ENCODE measurements at places on chromosomes 6 and 20.

DNA sequence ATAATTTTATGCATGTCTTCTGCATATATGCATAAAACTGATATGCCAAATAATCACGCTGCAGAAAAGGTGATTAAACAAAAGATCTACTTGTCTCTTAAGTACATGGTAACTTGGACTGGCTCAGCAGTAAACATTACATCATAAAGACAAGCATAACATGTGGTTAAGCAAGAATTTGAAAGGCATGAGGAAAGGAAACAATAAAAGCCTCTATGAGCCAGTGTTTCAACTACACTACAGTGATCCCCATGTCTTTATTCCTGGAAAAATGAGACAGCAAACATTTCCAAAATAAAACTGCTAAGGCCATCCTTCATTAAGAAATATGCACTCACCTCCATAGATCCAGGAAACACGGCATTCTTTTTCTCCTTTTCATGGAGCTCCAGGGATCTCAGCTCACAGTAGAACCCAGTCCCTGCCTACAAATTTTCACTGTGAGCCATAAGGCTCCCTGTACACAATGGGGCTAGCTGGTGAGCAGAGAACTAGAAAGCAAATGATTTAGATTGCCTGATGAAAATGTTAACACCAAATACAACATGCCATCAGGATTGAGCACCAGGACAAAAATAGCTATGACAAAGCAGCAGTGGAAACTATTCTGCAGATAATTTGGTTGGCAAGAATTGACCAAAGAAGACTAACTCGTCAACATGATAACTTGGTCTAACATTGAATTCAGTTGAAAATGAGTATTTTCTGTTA lies 156.1 kb downstream of the COL21A1 start:
- DNase-seq: no peak

GRCh38 chr6:131792091-131792496 lies 15.7 kb upstream of the ENPP1 start:
- no peak for DNase-seq

DNA sequence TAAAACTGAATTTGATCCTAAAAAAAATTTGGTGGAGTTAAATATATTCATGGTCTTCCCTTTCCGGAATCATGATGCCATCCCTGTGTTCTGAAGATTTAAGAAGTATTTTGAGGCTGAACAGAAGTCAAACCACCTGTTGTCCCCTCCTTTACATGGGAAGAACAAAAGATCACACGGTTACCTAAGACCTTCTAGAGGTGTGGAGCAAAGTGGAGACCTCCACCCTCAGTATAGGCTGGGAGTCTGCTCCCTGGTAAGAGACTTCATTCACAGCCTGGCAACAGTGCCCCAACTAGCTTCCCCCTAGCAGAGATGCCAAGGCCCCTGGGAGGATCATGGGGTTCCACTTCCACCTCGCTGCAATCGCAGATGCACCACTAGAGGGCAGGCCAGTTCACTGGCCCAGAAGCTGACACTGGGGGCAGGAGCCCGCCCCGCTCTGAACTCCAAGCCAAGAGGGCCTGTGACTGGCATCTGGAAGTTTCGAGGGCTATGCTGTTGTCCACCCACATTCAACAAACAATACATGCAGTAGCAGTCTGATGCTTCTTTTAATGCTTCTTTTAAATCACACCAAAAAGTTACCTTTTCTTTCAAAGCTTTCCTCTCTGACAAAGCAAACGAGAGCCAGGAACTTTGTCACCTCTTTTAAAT lies 19.5 kb upstream of the UBE2J1 start:
- peak; percentile 64 for DNase-seq

DNA sequence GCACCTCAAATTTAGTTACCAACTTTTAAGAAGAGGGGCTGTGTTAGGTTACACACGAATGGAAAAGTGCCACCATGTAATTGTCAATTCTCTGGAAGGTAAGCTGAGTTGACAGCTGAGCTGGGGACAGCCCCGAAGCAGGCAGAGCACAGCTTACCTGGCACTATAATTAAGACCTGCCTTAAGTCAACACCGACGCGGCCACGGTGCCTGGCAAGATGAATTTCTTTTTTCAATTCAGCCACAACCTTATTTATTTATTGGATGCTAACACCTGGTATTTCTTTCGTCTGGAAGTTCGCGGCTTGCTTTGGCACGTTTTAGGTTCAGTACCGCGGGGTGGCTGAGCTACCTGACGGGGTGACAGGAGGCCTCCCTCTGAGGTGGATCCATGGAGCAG lies 40.6 kb upstream of the NFATC2 start:
- no peak for DNase-seq

GRCh38 chr6:43128926-43129325 lies 42.1 kb upstream of the SRF start:
- no peak for DNase-seq

DNA sequence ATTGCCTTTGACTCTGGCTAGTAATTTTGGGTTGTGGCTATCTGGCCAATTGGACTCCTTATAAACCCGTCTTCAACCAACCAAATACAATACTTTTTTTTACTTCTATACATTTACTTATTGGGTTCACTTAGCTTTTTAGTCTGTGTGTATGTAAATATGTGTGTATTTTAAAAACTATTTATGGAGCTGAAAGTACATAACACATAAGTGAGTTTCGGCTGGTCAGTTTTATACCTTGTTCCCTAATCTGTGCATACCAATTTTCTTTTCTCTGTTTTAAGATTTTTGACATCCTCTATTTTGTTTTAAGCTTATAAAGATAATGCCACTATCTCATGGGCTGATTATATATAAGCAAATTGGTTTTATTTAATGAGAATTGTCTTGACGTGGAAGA lies 129.5 kb downstream of the LRRC1 start:
- DNase-seq: no peak

- DNase-seq: no peak
Measured at GRCh38 chr6:97689078-97689754, 406.2 kb upstream of the MMS22L start.

GRCh38 chr20:57742507-57743181 lies 32.8 kb upstream of the PMEPA1 start:
- no peak for DNase-seq

DNA sequence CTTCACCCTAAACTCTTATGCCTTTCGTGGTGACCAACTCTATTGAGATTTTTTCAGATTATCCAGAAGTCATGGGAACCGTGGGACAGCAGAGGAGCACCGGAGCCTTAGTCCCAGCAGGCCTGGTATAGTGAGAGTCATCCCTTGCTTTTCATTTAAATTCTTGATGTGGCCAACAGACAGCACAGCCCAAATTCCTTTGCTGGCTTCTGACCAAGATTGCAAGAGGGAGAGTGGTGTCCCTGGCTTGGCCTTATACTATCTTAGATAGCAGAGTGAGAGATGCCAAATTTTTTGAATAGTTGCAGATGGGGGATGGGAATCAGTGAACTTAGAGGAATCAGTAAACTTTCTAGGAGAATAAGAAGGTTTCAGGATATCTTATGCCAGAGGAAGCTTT lies 7.8 kb downstream of the STX11 start:
- DNase-seq: no peak

DNA sequence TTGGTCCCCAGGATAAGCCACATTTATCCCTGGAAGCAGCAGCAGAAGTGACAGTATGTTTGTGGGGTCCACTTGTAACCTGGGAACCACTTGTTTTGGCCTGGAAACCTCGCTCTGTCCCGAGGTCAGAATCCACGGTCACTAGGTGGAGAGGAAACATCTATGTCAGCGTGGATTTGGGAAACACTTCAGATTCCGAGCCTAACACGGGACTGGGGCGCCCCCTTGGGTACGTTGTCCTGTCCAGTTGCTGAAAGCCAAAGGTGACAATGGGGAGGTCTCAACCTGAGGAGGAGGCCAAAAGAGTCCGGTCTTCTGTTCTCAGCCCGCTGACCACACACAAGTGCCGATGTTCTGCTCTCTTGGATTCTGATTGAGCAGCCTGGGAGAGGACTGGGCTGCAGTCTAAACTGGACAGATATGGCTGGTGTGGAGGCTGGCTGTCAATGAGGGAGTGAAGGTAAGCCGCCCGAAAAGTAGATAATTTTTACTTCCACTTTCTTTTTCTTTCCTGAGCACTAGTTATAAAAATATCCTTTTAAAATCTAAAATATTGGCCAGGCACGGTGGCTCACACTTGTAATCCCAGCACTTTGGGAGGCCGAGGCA lies 4.9 kb upstream of the ZFP57 start:
- DNase-seq: no peak

DNA sequence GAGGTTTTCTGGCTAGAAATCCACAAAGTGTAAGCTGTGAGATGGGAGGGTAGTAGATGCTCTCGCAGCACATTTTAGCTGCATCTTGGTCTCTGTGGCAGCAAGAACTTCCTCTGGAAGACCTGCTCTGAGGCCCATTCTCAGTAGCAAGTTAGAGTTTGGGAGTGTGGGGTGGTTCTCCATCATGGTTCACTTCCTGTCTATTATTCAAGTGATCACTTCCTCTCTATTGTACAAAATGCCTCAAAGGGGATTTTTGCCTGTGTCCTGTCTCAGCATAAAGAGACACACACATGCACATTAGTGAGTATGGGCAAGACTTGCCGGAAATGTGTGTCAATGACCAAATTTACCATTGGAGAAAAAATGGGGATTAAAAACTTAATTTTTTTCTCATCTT lies 42.5 kb downstream of the LYRM2 start:
- no peak for DNase-seq

DNA sequence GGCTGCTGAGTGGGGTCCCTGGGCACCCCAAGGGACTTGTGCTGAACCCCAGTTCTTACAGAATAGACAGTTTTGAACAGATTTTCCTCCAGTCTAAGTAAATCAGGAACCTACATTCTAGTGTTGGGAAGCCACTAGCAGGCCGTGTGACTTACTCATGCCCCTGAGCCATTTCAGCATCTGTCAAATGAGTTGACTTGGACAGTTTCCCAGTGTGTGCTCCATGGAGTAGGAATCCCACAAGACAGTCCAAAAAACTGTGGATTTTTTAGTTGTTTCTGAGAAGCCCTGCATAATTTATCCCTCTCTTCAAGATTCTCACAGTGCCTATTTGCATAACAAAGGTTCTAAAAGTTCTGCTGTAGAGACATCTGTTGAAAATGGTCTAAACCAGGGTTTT lies 2.1 kb downstream of the GABRR2 start:
- DNase-seq: no peak

DNA sequence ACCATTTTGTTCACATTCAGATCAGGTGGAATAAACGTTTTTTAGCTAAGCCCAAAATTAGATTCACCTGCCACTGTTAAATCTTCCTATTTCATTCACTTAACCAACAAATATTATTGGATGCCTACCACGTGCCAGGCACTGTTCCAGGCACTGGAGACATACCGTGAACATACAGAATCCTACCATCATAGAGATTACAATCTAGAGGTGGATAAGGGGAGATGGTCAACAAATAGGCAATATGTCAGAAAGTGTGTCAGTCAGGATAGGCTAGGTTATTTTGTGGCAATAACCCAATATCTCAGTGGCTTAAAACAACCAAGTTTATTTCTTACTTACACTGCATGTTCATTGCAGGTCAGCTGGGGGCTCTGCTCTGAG lies 58.7 kb upstream of the REV3L start:
- no peak for DNase-seq

DNA sequence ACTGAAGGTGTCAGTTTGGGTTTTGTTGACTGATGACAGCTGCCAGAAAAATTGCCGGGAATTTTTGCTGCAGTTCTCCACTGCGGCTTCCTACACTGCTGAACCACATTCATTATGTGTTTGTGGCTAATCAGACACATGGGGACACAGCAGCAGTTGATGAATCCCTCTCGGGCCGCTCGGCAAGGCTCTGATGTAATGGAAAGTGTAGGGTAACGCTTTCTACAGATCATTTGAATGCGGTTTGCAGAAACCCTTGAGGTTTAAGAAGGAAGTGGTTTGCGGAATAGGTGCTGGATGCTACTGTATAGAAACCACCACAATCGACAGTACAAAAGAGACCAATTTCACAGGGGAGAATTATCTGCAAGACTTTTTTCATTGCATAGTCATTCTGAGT lies 138.7 kb upstream of the SASH1 start:
- DNase-seq: peak; percentile 64

DNA sequence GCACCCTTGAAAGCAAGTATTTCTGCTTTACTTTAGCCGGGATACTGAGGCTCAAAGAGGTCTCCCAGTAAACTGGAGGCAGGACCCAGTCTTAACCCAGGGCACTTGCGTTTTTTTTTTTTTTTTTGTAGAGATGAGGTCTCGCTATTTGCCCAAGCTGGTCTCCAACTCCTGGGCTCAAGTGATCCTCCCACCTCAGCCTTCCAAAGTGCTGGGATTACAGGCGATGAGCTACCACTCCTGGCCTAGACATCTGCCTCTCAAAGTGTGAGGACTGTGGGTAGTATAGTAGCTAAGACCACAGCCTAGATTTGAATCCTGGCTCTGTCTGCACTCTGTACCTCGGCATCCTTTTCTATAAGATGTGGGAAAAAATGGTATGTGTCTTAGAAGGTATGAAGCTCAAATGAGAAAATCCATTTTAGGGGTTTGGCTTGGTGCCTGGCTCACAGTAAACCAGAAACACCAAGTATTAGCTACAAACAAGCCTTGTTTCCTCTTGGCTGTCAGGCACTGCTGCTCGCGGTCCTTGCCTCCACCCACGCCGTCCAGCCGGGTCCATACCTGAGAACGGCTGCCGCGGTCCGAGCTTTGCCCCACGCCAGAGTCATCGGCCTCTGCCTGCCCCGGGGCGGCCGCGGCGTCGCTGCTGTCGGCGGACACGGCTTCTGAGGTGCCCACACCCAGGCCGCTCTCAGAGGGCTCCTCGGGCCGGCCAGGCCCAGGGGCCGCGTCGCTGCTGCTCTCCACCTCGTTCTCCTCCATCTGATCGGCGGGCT lies 1.2 kb downstream of the ZNF335 start:
- peak; percentile 74 for DNase-seq

GRCh38 chr20:47360297-47361056 lies 4.0 kb upstream of the ZMYND8 start:
- DNase-seq: no peak

DNA sequence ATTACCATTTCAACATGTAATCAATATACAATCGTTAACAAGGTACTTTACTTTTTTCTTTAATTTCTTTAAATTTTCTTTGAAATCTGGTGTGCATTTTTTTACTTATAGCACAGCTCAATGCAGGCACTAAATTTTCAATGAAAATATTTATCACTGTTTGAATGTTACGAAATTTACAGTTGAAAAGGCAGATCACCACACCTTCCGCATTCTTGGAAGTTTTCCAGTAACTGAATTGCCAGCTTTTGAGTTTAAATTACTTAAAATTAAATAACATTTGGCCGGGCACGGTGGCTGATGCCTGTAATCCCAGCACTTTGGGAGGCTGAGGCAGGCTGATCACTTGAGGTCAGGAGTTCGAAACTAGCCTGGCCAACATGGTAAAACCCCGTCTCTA lies 309.9 kb downstream of the BMP7 start:
- no peak for DNase-seq

DNA sequence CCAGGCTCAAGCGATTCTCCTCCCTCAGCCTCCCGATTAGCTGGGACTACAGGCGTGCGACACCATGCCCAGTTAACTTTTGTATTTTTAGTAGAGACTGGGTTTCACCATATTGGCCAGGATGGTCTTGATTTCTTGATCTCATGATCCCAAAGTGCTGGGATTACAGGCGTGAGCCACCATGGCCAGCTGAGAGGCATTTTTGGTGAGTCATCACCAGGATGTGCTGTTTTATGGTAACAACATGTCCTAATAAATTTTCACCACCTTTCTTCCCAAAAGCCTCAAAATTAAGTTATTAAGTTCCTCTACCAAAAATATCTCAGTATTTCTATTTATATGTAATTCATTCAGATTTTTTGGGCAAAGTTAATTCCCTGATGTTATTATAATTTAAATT lies 53.5 kb downstream of the COL21A1 start:
- DNase-seq: no peak

- peak; percentile 86 for DNase-seq
Measured at GRCh38 chr6:26216359-26216885, 129.2 kb downstream of the HFE start.

- DNase-seq: no peak
Measured at GRCh38 chr6:36142971-36143838, 12.9 kb downstream of the MAPK13 start.

Measured in activated naive CD4-positive, alpha-beta T cell treated with anti-CD3 and anti-CD28 coated beads, Interleukin-2, amount 50 U/mL, for 72 hours (primary cell).